ENCODE measurements at places on chromosomes 2 and 18. TPM values are rescaled to one million over a fixed set of nuclear protein-coding genes. Genes with fewer than 3 reads are reported as not detected.

MROH2A gene
- not detected for polyA plus RNA-seq

ABCG8 gene
- polyA plus RNA-seq, result 1.9 TPM

KCNG2 gene
- not detected for polyA plus RNA-seq

G6PC2 gene
- not detected for polyA plus RNA-seq

LDLRAD4 gene
- 11.8 TPM for polyA plus RNA-seq

EML6 gene
- not detected for polyA plus RNA-seq

TCF7L1 gene
- 14.1 TPM for polyA plus RNA-seq

ORMDL1 gene
- 121 TPM for polyA plus RNA-seq

UCN gene
- polyA plus RNA-seq, result not detected

SP140L gene
- polyA plus RNA-seq, result 12.8 TPM

FOXD4L1 gene
- not detected for polyA plus RNA-seq

RAD51AP2 gene
- polyA plus RNA-seq, result 0.13 TPM

- H3K27me3 ChIP-seq, result no peaks in the 10 kb centered on the region
- no peak overlapping the region for H3K27ac ChIP-seq
Measured at GRCh38 chr2:192010073-192010472, 163.2 kb upstream of the CAVIN2 start.

GRCh38 chr18:49967171-49967570 is 153.8 kb upstream of the ACAA2 start:
- H3K27ac ChIP-seq, result no peak overlapping the region
- DNase-seq, result no peak
- no peaks in the 10 kb centered on the region for H3K4me1 ChIP-seq
- H3K4me3 ChIP-seq, result no peak overlapping the region
- no peaks in the 10 kb centered on the region for H3K36me3 ChIP-seq

- no peak overlapping the region for H3K4me3 ChIP-seq
- H3K4me1 ChIP-seq, result no peaks in the 10 kb centered on the region
- no peaks in the 10 kb centered on the region for H3K36me3 ChIP-seq
- H3K27ac ChIP-seq, result no peak overlapping the region
Measured at GRCh38 chr2:85678377-85678776, 10.4 kb upstream of the SFTPB start.

DNA sequence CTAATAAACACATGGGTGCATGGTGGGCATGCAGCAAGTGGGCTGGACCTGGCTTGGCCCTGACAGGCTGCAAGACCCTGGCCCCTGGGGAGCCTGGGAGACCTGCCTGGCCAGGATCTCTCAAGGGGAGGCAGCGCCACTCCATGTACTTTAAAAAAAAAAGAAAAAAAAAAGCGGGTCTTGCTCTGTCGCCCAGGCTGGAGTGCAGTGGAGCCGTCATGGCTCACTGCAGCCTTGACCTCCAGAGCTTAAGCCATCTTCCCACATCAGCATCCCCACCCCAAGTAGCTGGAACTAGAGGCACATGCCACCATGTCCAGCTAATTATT is 29.5 kb upstream of the SEMA4C start:
- peaks cover 3% of the 10 kb centered on the region for H3K4me1 ChIP-seq
- no peak overlapping the region for H3K4me3 ChIP-seq
- DNase-seq, result no peak
- H3K36me3 ChIP-seq, result no peaks in the 10 kb centered on the region
- no peak overlapping the region for H3K27ac ChIP-seq

DNA sequence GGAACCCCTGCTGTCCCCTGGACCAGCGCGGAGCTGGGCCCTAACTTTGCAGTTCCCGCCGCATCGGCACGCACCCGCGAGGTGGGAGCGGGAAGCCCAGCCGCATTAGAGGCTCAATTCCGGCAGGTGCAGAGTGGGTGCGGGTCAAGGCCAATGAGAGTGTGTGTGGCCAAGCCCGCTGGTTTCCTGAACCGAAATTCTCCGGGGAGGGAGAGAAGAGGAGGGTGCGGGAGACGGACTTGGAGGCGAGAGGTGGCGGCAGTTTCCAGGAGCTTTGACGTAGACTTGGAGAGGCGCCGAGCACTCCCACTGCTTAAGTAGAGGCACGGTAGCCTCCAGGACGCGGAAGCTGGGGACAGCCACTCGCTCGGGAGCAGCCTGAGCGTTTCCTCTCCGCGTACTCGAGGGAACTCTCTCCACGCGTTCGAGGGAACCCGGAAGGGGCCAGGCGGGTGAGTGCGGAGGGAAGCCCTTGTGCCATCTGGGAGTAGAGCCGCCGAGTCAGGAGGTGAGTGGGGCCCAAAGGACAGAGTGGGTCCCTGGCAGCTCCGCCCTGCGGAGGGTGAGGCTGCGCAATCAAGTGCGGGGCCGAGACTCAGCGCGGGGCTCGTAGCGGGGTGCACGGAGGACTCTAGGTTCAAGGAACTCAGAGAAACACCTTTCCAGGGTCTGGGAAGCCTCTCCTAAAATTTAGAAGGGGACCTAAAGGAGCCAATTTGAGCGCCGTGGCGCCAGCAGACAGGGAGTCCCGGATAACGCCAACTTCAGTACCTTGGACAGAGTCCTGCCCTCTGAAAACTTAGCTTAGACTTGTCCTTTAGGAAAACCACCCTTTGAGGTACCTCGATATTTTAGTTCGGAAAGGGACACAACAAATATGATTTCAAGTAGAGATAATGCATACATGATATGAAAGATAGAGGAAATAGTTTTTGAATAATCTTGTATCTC is at the start of gene FAM237A:
Gene FAM237A, plus strand, starts transcription at position 413 of the 951 bp plus-strand sequence. CDS start 1,750 bp downstream, outside the sequence.
- H3K36me3 ChIP-seq, result no peaks in the 10 kb centered on the region
- peaks cover 2% of the 10 kb centered on the region for H3K27me3 ChIP-seq
- peak; percentile 68 for DNase-seq
- no peak within 1 kb of the TSS for H3K27ac ChIP-seq

DNA sequence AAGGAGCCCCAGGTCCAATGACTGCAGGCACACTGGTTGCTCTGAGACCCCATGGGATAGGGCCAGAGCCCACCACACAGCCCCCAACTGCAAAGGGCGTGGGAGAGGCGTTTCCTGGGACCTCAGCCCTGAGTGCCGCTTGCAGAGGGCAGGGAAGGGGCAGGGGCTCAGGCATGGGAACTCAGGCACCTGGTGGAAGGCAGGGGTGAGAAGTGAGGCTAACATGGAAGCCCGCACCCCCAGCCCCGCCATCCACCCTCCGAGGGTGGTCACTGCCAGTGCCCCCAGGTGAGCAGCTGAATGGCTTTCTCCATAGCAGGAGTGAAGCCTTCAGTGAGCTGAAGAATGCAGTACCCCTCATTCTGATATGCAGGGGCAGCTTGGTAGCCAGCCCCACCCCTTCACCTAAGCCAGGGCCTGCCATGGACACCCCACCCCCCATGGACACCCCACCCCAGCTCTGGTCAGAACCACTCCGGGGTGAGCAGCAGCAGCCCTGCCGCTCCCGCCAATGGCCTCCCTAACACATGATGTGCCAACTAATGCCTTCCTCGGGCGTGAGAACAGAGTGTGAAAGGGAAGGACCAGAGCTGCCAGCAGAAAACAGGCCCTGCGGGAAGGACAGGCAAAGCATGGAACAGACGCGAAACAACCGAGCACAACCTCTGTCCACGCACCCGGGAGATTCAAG is 6.6 kb downstream of the KIF1A start:
- H3K4me3 ChIP-seq, result no peak overlapping the region
- H3K27me3 ChIP-seq, result no peaks in the 10 kb centered on the region
- no peaks in the 10 kb centered on the region for H3K4me1 ChIP-seq
- H3K36me3 ChIP-seq, result no peaks in the 10 kb centered on the region

GRCh38 chr2:74507926-74508520 is 528 bp upstream of the PCGF1 start:
- peak overlapping the region; percentile 23 for H3K27ac ChIP-seq
- H3K4me1 ChIP-seq, result no peaks in the 10 kb centered on the region
- H3K4me3 ChIP-seq, result peak overlapping the region; percentile 15
- no peak for DNase-seq
- peaks cover 1% of the 10 kb centered on the region for H3K36me3 ChIP-seq

GRCh38 chr2:2721296-2721835 is 390.3 kb upstream of the MYT1L start:
- H3K4me1 ChIP-seq, result no peaks in the 10 kb centered on the region
- DNase-seq, result no peak
- no peaks in the 10 kb centered on the region for H3K27me3 ChIP-seq
- no peaks in the 10 kb centered on the region for H3K36me3 ChIP-seq
- H3K4me3 ChIP-seq, result no peak overlapping the region

DNA sequence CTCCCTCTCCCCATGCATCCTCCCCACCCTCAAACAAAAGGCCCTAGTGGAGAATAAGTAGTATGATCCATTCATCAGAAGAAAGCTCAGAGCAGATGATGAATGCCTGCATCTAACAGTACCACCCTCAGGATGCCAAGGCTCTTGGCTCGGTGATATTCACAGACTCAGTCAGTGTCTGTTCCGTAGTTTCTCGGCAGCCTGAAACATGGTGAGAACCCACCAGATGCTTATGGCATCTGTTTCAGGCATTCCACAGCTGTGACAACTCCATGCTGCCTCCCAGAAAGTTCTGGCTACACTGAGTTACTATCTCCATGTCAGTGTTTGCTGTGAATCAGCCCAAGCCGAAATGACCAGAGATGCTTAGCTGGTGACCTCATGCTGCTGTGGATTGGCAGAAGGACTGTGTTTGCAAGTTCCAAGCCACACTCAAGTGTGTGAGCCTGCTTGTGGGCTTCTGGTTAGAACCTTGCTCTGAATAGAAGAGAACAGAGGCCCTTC is 83.9 kb downstream of the WDSUB1 start:
- DNase-seq, result peak; percentile 85
- no peaks in the 10 kb centered on the region for H3K36me3 ChIP-seq
- H3K4me3 ChIP-seq, result no peak overlapping the region
- H3K4me1 ChIP-seq, result no peaks in the 10 kb centered on the region
- H3K27me3 ChIP-seq, result no peaks in the 10 kb centered on the region
- no peak overlapping the region for H3K27ac ChIP-seq

DNA sequence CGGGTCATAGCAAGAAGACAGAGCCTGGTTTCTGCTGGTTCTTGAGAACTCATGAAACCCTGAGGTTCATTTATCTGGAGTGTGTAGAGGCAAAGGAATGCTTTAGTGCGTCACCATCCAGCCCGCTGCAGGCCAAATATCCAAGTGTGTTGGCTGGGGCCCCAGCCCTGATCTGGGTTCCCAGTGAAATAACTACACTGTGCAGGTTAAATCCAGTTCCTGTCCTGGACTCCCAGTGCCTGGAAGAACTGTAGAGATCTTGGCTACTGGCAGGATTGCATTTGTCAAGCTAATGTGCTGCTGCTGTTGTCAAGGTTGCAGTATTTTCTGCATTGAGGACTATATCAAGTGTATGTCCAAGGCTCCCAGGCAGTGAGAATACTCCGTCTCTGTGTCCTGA is 89.9 kb downstream of the MAPK4 start:
- peak; percentile 82 for DNase-seq
- H3K36me3 ChIP-seq, result no peaks in the 10 kb centered on the region
- H3K4me1 ChIP-seq, result no peaks in the 10 kb centered on the region

DNA sequence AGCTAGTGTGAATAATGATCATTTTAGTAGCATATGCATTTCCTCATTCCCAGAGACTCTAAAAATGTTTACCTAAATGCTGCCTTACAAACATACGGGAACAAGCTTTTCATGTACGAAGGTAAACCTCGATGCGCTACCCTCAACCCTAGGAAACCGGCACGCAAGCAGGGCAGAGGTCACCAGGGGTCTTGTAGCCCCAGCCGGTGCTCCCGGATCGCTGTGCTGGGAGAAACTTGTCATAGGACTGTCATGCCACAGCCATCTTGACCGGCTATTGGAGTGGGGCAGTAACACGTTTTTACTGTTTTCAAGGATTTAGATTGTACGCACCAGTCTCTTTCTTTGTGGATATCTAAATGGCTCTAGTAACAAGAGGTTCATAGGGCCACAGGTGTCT is 34.8 kb upstream of the NFATC1 start:
- H3K4me1 ChIP-seq, result no peaks in the 10 kb centered on the region
- no peak overlapping the region for H3K27ac ChIP-seq
- no peaks in the 10 kb centered on the region for H3K36me3 ChIP-seq
- DNase-seq, result no peak

GRCh38 chr2:40155728-40156127 is 296.2 kb downstream of the SLC8A1 start:
- H3K27me3 ChIP-seq, result no peaks in the 10 kb centered on the region

GRCh38 chr18:39692367-39693015 is 2126.9 kb upstream of the CELF4 start:
- H3K27me3 ChIP-seq, result no peaks in the 10 kb centered on the region
- H3K4me1 ChIP-seq, result no peaks in the 10 kb centered on the region
- no peaks in the 10 kb centered on the region for H3K36me3 ChIP-seq
- H3K4me3 ChIP-seq, result no peak overlapping the region
- H3K27ac ChIP-seq, result no peak overlapping the region

GRCh38 chr2:99200076-99200800 is 19.3 kb downstream of the MRPL30 start:
- no peak for DNase-seq
- H3K27ac ChIP-seq, result no peak overlapping the region
- H3K4me1 ChIP-seq, result no peaks in the 10 kb centered on the region
- no peaks in the 10 kb centered on the region for H3K36me3 ChIP-seq
- H3K4me3 ChIP-seq, result no peak overlapping the region

GRCh38 chr18:74139411-74139810 is 8.2 kb downstream of the FBXO15 start:
- no peaks in the 10 kb centered on the region for H3K4me1 ChIP-seq
- H3K27ac ChIP-seq, result no peak overlapping the region
- no peaks in the 10 kb centered on the region for H3K36me3 ChIP-seq
- no peak for DNase-seq
- H3K27me3 ChIP-seq, result peaks cover 2% of the 10 kb centered on the region

- H3K36me3 ChIP-seq, result no peaks in the 10 kb centered on the region
- DNase-seq, result no peak
- no peak overlapping the region for H3K4me3 ChIP-seq
Measured at GRCh38 chr2:26710145-26710544, 17.6 kb downstream of the KCNK3 start.

- H3K27me3 ChIP-seq, result no peaks in the 10 kb centered on the region
- H3K27ac ChIP-seq, result no peak overlapping the region
- DNase-seq, result no peak
- H3K36me3 ChIP-seq, result no peaks in the 10 kb centered on the region
- no peak overlapping the region for H3K4me3 ChIP-seq
Measured at GRCh38 chr18:58831606-58832005, 33.1 kb upstream of the ZNF532 start.

DNA sequence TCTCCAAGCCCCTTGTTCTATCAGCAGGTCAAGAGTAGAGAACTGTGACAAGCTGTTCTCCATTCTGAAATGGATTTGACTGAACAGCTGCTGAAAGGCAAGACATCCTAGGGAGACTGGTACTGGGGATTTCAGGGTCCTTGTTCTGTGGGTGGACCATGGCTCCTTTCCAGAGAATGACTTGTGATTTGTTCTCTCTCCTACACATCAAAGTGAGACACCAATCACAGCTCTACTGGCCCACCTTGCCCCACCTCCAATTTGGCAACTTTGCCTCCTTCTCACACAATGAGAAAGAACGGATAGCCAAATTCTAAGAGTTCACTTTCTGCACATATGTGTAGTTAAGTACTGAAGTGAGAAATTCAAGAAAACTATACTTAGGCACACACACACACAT is 67.4 kb downstream of the BCL11A start:
- no peaks in the 10 kb centered on the region for H3K27me3 ChIP-seq
- H3K4me1 ChIP-seq, result no peaks in the 10 kb centered on the region
- no peak for DNase-seq
